ENCODE measurements at places on chromosomes 2 and 18.

DNA sequence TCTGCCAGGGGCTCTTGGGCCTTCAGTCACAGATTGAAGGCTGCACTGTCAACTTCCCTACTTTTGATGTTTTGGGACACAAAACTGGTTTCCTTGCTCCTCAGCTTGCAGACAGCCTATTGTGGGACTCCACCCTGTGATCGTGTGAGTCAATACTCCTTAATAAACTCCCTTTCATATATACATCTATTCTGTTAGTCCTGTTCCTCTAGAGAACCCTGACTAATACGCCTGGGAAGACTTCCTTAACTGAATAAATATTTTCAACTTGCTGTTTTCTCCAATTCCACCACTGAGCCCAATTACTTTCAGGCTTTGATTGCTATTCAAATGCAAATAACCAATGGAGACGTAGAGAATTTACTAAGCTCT lies 61.4 kb upstream of the CCDC195 start:
- no peak for DNase-seq

- DNase-seq, result peak; percentile 12
These were observed 1.3 kb downstream of the CERS6 start for GRCh38 chr2:168457190-168457895.

DNA sequence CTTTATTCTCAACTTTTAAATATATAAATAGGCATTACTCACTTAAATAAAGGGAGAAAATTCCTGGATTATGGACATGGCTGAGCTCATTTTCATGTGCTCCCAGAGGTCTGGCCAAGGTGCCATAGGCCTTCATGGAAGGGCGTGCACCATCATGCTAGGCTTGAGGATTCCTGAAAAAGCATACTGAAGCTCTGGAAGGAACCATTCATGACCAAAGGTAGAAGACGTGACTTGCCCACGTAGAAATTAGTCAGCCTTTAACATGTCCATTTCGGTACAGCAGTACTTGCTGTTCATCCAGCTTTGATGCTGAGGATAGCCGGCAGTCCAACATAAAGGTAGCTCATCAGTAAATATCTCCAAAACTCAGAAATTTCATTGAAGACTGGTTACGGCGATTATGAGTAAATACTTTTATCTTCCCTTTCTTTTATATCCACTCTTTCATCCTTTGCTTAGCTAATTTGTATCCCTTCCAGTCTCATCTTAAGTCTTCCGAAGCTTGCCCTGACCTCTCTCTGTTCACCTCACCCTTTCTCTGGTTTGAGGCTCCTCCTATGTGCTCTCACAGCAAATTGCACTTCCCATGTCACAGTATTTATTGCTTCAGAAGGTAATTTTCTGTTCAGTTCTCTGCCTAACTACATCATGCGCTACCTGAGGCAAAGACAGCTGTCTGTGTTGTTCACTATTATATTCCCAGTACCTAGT lies 32.3 kb upstream of the ASNSD1 start:
- no peak for DNase-seq

DNA sequence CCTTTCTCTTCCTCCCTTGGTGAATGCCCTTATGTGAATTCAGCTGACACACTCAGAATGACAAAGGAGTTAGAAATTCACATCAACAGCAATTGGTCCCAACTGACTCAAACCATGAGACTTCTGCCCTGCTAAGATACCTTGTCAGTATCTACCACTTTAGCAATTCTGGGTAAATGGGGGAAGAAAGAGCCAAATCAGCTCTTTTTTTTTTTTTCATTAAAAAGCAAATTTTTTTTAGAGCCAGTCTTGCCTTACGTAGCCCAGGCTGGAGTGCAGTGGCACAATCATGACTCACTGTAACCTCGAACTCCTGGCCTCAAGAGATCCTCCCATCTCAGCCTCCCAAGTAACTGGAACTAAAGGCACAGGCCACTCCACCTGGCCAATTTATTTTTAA lies 1.7 kb upstream of the PPP4R1 start:
- DNase-seq, result no peak

DNA sequence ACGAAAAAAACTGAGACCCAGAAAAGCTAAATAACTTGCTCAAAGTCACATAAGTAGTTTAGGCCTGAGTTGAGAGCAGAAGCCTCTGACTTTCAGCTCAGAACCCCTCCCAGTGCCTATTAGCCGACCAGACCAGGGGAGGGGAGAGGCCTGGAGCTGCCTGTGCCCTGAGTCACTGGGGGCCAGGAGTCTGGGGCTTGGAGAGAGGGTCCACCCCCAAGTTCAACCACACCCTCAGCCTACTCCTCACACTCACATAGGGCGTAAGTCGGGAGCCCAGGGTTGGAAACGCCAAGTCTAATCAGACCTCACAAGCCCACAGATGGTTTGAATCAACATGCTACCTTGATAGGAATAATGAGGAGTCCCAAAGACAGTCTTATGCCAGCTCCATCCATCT lies 12.6 kb upstream of the PKDCC start:
- DNase-seq, result no peak

GRCh38 chr2:1599301-1600085 lies 144.8 kb downstream of the PXDN start:
- no peak for DNase-seq

DNA sequence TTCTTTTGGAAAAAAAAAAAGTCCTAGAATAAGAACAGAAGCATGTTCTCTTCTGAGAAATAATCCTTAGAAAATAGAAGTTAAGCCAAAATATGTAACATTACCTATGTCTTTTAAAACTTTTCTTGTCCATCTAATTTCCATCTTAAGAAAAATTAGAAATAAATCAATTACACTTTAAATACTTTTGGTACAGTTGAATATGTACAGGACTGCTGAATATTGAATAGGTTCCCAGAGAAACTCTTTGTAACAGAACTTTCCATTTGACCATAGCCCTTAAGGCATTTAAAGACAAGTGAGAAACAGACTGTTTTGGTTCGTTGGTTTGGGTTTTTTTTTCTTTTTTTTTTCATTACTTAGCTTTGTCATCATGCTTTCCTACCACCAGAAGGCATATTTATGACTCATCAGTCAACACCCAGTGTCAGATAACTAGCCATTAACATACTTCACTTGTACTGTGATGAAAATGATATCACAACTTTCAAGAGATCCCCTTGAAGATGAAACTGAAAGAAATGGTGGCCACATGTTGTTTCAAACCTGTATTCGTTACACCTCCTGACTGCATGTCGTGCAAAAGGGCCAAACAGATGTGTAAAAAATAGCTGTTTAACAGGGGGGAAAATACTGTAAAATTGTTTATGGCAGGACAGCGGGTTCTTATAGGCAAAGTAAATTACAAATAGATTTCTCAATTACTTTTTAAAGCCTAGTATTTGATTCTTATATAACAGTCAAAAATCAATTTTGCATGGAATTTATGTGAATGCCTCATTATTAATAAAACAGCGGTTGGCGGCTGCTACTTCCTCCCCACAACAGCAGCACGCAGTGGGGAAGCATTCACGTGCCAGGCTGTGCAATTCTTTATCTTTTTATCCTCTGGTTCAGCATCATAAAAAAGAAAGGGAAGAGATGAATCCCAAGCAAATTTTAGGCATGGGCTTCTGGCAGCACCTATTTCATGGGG lies 280.7 kb upstream of the HNRNPA3 start:
- DNase-seq, result peak; percentile 37

DNA sequence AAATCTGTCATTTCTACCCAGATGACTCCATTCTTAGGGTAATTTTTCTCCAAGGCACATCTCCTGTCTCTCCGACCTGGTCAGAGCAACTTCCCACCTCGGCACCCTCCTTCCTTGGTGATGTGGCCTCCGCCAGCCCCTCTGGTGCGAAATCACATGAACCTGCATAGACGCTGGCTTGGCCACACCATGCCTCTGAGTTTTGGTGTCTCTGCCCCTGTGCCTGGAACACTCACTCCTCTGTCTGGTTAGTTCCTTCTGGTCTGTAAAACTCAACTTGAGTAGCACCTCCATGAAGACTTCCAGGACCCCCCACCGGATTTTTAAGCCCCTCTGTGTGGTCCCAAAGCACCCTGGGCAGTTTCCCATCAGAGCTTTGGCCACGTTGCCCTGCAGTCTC lies 83.2 kb upstream of the OTOS start:
- no peak for DNase-seq

- no peak for DNase-seq
These were observed 57.6 kb downstream of the BOLA3 start for GRCh38 chr2:74089816-74090745.

DNA sequence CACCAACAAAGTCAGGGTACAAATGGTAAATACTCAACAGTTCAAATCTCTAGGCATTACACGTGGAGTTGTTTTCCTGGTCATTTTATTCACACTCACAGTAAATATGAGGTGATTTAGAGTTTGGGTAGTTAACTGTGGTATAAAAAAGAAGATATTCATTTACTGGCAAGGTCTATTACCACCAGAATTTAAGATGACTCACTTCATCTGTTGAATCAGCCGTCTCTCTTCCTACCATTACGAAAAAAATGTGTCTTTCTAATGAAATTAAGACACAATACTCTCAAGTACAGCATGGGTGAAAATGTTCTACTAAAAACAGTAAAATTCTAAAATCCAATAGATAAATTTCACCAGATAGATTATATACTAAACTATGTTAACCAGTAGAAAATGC lies 21.0 kb upstream of the GPR75 start:
- no peak for DNase-seq

- DNase-seq, result no peak
These were observed 40.5 kb downstream of the MTHFD2 start for GRCh38 chr2:74238879-74239278.

DNA sequence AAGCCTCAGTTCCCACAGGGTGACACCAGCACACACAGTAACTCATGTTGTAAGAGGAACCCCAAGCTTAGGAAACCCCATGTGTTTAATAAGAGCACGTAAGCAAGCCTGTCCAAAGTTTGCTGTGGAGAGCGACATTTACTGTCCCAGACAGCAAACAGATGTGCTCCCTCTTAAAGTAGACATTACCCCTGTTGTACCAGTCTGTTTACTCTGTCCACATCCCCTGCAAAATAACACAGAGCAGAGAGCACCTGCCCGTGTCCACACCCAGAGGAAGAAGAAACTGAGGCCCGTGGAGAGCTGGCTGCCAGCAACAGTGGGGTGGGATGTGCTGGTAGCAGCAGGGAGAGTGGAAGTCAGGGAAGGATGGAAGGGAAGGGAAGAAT lies 243.5 kb downstream of the GBX2 start:
- no peak for DNase-seq

- DNase-seq, result no peak
These were observed 182.9 kb downstream of the IKZF2 start for GRCh38 chr2:212968284-212969081.

- DNase-seq, result no peak
These were observed 330.9 kb downstream of the DCC start for GRCh38 chr18:52670896-52671295.

DNA sequence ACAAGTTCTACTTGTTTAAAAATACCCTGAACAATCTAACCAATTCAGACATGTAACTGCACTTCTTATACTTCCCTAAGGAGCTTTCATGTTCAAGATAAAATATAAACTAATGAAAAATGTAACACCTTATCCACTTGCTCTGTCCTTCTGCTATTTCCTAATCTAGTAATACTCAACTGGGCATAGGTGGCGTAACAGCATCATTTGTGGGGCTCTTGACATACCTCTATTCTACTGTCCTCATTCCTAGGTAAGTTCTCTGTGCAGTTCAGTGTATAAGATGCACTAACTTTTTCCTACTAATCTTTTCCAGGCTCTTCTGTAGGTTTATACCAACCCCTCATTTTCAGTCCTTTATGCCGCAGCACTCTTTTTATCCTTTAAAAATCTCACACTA lies 36.7 kb downstream of the PRKD3 start:
- peak; percentile 16 for DNase-seq

- no peak for DNase-seq
These were observed 55.7 kb downstream of the RTTN start for GRCh38 chr18:70149616-70150301.

DNA sequence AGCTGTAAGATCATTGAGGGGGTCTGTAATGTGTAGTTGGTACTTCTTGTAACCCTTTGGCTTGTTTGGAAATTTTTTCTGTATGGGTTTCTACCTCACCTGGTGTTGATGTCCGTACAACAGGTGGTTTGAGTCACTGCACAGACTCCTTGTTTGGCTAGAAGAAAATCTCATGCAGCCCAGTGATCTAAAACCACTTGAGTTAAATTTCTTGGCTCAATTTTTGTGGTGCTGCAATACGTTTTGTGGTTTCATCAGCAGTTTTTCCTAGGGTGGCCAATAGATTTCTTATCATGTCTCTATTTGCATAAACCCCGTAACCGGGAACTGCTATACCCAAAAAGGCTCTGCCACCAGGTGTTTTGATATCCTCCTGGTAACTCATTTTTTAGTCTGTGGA lies 43.4 kb downstream of the CERS6 start:
- no peak for DNase-seq

GRCh38 chr2:144998435-144998834 lies 478.5 kb upstream of the ZEB2 start:
- no peak for DNase-seq

- DNase-seq, result no peak
These were observed 44.0 kb downstream of the METTL8 start for GRCh38 chr2:171389780-171390179.

- no peak for DNase-seq
These were observed 582 bp downstream of the RTP5 start for GRCh38 chr2:241870081-241870541.

- no peak for DNase-seq
These were observed 270.8 kb downstream of the NYAP2 start for GRCh38 chr2:225670111-225670974.

DNA sequence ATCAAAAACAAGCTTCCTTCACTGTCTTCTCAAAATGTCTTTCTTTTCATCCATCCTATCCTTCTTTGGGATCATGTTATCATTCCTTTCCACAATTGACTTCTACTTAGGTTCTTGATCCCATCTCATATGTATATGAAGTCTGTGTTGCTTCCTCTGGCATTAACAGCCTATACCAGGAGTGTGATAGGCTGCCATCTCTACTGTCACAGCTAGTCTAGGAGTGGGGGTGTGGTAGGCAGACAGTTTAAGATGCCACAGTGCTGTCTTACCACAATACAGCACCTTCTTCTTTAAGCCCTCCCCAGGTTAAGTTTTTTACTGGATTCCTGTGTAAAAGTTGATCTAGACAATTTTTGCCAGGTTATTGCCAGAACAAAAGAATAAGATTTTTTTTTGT lies 3.7 kb upstream of the HTR2B start:
- no peak for DNase-seq

- no peak for DNase-seq
These were observed 25.0 kb upstream of the PDIA6 start for GRCh38 chr2:10837298-10838266.

- peak; percentile 66 for DNase-seq
These were observed 97.6 kb downstream of the NDUFA10 start for GRCh38 chr2:239927424-239927981.

DNA sequence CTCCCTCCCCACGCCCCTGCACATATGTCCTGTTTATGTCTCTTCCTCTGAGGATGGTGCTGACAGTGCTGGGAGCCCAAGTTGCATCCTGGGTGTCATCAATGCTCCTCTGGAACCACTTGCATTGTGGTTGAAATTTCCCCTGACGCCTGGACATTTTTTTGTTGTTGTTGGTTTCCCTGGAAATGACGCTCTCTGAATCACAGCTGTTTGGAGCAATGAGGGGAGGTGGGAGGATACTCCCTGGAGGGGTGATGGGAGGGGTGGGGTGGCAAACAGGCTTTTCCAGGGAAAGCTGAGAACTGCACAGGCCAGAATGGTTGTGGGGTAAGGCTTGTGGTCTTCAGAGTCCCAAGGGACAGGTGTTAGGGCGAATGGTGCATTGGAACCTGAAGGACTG lies 29.6 kb downstream of the CELF4 start:
- no peak for DNase-seq

Data from activated CD4-positive, alpha-beta T cell treated with anti-CD3 and anti-CD28 coated beads, Interleukin-2, amount 10 ng/mL, durations not matched to agents 7 days and 5 days (primary cell).